Natural killer cell (primary cell): ENCODE measurements at places on chromosomes 1 and 21. TPM values are rescaled to one million over a fixed set of nuclear protein-coding genes. Genes with fewer than 3 reads are reported as not detected.

- no peak overlapping the region for H3K27ac ChIP-seq
- no peak overlapping the region for H3K4me3 ChIP-seq
- no peaks in the 10 kb centered on the region for H3K27me3 ChIP-seq
- H3K4me1 ChIP-seq = peaks cover 7% of the 10 kb centered on the region
Measured at GRCh38 chr1:39653546-39654031, 14.1 kb upstream of the HEYL start.

- H3K36me3 ChIP-seq = no peaks in the 10 kb centered on the region
- H3K27ac ChIP-seq = no peak overlapping the region
- no peaks in the 10 kb centered on the region for H3K27me3 ChIP-seq
- no peak for DNase-seq
Measured at GRCh38 chr1:208113011-208113410, 131.2 kb downstream of the PLXNA2 start.

DNA sequence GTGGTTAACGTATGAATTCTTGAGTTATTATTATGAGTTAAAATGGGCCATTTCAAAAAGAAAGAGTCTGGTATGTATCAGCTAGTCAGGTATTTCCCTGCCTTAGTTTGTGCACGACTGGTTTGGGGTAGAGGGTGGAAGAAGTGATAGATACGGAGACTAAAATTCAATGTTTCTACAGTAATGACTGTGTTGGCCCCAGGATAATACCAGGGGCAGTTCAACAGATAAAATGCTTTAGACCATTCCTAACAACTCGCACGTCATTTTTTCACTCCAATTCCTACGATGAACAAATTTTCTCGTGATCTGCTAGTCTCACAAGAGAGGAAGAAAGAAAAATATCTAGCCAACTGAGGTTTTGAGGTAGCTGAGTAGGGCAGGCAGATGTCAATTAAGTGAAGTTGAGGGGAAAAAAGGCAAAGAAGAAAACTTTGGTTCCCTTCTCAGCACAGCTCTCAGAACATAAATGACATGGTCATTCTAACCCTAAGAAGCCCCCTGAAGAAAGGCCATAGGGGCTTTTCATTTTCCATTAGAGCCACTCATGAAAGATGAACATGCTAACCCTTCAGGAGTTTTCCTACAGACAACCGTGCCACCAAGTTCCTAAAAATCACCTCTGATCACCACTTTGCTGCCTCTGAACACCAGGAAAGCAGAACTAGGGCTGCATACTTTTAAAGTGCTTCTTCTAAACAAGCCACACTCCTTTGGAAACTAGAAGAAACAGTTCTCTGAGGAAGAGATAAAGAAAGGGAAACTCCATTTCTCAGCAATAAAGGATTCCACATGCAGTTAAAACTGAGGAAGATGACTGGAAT, 5.6 kb downstream of the MCOLN2 start:
- peak; percentile 15 for DNase-seq
- no peaks in the 10 kb centered on the region for H3K36me3 ChIP-seq
- peaks cover 13% of the 10 kb centered on the region for H3K4me1 ChIP-seq
- H3K27me3 ChIP-seq = no peaks in the 10 kb centered on the region
- H3K27ac ChIP-seq = no peak overlapping the region

DNA sequence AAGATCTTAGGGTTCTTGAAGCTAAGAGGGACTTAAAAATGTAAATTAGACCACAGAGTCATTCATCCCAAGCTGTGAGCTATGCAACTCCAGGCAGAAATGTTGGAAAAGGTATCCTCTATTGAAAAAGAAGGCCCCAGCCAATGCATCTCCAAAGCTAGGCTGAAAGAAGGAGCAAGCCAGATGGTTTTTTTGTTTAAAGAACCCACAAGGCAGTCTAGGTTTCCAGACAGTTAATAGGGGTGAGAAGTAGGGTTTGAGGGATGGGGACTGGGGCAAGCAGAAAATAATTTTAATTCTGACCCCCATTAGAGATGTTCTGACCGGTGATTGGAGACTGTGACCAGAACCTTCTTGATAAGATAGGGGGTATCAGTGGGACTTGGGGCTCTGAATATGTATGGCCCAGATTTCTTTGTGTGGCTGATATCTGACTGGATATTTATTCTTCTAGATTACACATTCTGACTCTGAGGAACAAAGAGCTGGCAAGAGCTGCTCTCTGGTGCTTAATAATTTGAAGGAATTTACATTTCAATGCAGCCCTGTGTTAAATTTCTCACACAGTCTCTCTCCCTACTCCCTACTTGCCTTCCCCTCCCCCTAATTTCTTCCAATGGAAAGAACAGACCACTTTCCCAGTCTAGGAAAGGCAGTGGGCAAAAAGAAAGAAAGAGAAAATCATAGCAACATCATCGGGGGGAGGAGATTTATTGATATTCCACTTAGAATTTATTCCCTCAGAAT, 104.9 kb downstream of the NUF2 start:
- no peak overlapping the region for H3K4me3 ChIP-seq
- no peaks in the 10 kb centered on the region for H3K27me3 ChIP-seq
- no peak overlapping the region for H3K27ac ChIP-seq
- no peaks in the 10 kb centered on the region for H3K4me1 ChIP-seq
- no peak for DNase-seq

DNA sequence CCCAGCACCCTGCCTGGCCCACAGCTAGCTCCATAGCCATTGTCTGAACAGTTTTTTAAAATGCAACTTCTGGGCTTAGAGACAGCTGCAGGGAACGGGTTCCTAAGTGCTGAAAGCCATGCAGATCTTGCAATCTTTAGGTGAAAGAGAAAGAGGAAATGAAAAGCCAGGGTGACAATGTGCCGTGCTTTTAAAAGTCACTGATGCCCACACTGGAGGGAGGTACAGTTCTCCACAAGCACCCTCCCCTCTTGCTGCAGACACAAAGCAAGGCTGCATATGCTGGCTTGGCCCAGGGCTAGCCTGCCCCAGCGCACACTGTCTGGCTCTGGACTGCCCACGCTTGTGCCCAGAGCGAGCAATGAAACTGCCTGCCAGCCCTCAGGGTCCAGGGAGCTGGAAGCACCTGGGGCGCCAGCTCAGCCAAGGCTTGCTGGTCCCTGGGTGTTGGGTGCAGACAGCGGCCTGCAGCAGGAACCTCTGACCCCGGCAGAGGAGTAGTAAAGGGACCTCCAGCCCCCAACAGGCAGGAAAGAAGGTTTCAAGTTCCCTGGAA, 70.4 kb downstream of the AJAP1 start:
- H3K4me3 ChIP-seq = no peak overlapping the region
- H3K27ac ChIP-seq = no peak overlapping the region
- no peaks in the 10 kb centered on the region for H3K36me3 ChIP-seq
- no peaks in the 10 kb centered on the region for H3K27me3 ChIP-seq

DISC1 gene
- 5.9 TPM for total RNA-seq

GRCh38 chr1:31510853-31511789, 65.2 kb upstream of the TINAGL1 start:
- no peak for DNase-seq
- no peaks in the 10 kb centered on the region for H3K36me3 ChIP-seq
- H3K4me3 ChIP-seq = no peak overlapping the region

DNA sequence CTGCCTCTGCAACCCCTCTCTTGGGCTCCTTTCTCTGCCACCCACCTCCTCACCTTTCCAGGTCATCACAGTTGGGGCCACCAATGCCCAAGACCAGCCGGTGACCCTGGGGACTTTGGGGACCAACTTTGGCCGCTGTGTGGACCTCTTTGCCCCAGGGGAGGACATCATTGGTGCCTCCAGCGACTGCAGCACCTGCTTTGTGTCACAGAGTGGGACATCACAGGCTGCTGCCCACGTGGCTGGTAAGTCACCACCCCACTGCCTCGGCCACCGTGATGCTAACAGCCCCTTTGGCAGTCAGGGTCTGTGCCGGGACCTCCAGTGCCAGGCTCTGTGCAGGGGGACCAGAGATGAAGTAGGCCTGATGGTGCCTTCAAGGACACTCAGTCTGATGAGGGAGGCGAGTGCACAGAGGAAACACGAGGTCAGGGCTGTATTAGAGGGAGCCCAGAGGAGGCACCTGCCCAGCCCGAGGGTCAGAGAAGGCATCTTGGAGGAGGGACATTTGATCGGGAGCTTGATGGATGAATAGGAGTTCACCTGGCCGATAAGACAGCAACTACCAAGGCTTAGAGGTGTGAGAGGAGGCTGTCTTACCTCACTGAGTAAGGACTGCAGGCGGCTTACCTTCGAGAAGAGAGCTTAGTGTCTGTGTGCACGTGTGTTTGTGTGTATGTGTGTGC, 18.1 kb downstream of the PCSK9 start:
- no peaks in the 10 kb centered on the region for H3K27me3 ChIP-seq
- H3K27ac ChIP-seq = no peak overlapping the region
- no peak overlapping the region for H3K4me3 ChIP-seq
- H3K36me3 ChIP-seq = no peaks in the 10 kb centered on the region

HHIPL2 gene
- 0.21 TPM for total RNA-seq

IGFN1 gene
- total RNA-seq = not detected

INKA2 gene
- 2.6 TPM for total RNA-seq

DNA sequence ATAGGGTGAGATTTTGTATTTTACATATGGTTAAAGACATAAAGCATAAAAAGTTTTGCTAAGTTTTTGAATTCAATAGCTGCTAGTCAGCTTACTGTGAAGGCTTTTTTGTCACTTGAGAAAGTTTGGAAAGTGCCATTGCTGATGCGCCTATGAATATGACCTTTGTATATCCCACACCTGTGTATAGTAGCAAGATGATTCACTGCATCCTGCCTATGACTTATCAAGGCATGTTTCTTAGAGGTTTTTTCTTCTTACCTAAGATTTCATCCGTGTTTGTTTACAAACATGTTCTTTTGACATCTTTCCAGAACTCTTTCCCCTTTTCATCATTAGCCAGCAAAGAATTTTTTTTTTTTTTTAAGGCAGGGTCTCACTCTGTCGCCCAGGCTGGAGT, 51.5 kb downstream of the PRKAA2 start:
- no peak overlapping the region for H3K27ac ChIP-seq
- no peaks in the 10 kb centered on the region for H3K27me3 ChIP-seq
- H3K4me3 ChIP-seq = no peak overlapping the region
- H3K36me3 ChIP-seq = no peaks in the 10 kb centered on the region
- no peak for DNase-seq
- no peaks in the 10 kb centered on the region for H3K4me1 ChIP-seq

- H3K36me3 ChIP-seq = no peaks in the 10 kb centered on the region
- H3K4me1 ChIP-seq = no peaks in the 10 kb centered on the region
- H3K4me3 ChIP-seq = no peak overlapping the region
- no peak for DNase-seq
Measured at GRCh38 chr1:39711966-39712340, 20.7 kb upstream of the HPCAL4 start.

GRCh38 chr1:3775490-3776230, 3.1 kb downstream of the SMIM1 start:
- peaks cover 31% of the 10 kb centered on the region for H3K4me1 ChIP-seq
- peaks cover 17% of the 10 kb centered on the region for H3K36me3 ChIP-seq
- no peaks in the 10 kb centered on the region for H3K27me3 ChIP-seq
- no peak overlapping the region for H3K27ac ChIP-seq
- no peak overlapping the region for H3K4me3 ChIP-seq
- peak; percentile 78 for DNase-seq
